Upper lobe of left lung (tissue), 6 donors: ENCODE measurements at places on chromosomes 2 and 18. TPM values are rescaled to one million over a fixed set of nuclear protein-coding genes. Genes with fewer than 3 reads are reported as not detected.

The VAPA gene
- total RNA-seq: 266 TPM

The IL1F10 gene
- total RNA-seq: not detected

The LRATD1 gene
- total RNA-seq: 3.1 TPM

The SERPINB12 gene
- not detected for total RNA-seq

The STON1 gene
- total RNA-seq: 18.9 TPM

The GATA6 gene
- total RNA-seq: 35.7 TPM

The PGAP1 gene
- 15.5 TPM for total RNA-seq

The ASB18 gene
- total RNA-seq: not detected

The LONRF2 gene
- 6.3 TPM for total RNA-seq

The FOXD4L1 gene
- total RNA-seq: 0.43 TPM

The PLCL1 gene
- 6.8 TPM for total RNA-seq

The PSME4 gene
- total RNA-seq: 58.5 TPM

The B4GALT6 gene
- 1.2 TPM for total RNA-seq

The CHRND gene
- not detected for total RNA-seq

The CUL3 gene
- total RNA-seq: 24.6 TPM

The BOLL gene
- not detected for total RNA-seq

The SDC1 gene
- total RNA-seq: 213 TPM

The UGT1A3 gene
- total RNA-seq: not detected

The RMND5A gene
- 20.3 TPM for total RNA-seq

The DSG4 gene
- total RNA-seq: not detected

The ABCG8 gene
- total RNA-seq: 0.20 TPM

The OXER1 gene
- 2.6 TPM for total RNA-seq

The MREG gene
- total RNA-seq: 18.9 TPM

The TPO gene
- 0.06 TPM for total RNA-seq

The PSMA8 gene
- not detected for total RNA-seq

The TSPYL6 gene
- not detected for total RNA-seq

The DGKD gene
- 141 TPM for total RNA-seq

The SFTPB gene
- 24,994 TPM for total RNA-seq

The LYPD1 gene
- 1.2 TPM for total RNA-seq

The MARCHF4 gene
- not detected for total RNA-seq

The CNPPD1 gene
- total RNA-seq: 73.9 TPM
